Spleen (tissue), 13 donors: ENCODE measurements at places on chromosomes 7 and 10.

DNA sequence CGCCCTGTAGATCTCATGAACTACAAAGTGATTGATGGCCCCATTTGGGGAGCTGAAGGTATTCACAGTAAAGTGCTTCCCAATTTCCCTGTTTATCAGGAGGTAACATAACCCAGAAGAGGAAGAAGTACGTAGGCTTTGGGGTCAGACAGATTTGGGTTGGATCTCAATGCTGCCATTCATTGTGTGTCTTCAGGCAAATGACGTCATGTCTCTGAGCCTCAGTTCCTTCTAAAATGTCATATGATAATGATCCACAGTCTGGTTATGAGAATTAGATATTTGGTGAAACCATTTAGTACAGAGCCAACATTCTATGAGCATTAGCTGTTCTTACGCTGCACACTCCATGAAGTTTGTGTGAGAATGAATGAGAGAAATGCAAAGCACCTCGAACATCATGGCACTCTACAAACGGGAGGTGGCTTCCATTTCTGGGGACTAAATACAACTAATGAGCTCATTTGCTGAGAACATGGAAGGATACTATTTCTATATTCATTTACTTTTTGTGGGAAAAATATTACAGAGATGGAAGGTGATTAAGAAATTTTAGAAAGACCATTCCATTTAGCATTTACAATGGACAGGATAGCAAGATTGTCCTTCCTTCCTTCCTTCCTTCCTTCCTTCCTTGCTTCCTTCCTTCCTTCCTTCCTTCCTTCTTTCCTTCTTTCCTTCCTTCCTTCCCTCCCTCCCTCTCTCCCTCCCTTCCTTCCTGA, 13.8 kb upstream of the JCAD start:
- no peak for DNase-seq

DNA sequence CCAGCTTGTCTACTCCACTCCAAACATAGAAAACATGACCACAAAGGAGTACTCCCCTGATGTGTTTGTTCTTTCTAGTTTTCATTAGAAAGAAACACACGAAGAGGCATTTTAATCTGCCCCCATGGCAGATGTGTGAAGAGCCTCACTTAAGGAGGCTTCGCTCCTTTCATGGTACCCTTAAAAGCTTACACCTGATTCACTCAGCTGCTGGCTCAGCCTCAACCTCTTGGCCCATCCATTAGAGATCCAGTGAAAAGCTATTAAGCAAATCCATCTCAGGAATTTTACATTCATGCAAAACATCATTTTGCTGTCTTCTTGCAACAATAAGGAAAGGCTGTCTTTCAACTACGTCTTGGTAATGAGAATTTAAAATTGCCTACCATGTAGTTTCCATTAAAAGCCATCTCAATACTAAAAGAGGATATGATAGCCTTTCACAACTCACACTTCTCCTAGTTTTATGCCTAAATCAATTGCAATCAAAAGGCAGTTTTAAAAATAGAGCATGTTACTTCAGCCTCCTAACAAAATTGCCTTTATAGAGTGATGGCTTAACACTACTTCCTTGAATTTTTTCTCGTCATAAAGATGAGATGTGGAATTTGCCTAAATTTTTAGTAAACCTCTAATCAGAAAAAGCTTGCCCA, 22.7 kb downstream of the MACC1 start:
- DNase-seq = no peak

DNA sequence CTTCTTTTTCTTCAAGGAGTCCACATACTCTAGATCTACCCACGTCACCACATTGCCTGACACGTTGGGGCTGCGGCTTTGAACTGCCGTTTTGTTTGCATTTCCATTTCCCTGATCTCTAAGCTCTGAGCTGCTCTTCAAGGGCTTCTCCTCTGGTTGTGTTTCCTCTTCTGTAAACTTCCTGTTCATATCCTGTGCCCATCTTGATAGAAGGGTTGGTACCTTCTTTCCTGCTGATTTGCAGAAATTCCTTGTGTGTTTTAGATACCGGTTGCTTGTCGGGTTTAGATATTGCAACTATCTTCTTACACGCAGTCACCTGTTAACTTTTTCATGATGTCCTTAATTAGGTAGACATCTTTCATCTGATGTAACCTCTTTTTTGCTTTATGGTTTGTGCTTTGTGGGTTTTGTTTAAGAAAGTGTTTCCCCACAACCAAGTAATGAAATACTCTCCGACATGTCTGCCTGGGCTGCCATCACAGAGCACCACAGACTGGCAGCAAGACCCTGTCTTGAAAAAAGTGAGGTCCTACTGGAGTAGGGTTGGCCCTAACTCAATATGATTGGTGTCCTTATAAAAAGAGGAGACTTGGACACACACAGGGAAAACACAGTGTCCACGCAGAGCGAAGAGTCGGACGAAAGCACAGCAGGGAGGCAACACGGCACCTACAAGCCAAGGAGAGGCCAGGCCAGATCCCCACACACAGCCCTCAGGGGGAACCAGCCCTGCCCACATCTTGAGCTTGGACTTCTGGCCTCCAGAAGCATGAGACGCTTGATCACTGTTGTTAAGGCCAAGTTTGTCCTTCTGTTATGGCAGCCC, 99.1 kb upstream of the PDGFA start:
- peak; percentile 75 for DNase-seq

GRCh38 chr10:63798599-63799498, 277.6 kb downstream of the REEP3 start:
- no peak for DNase-seq

DNA sequence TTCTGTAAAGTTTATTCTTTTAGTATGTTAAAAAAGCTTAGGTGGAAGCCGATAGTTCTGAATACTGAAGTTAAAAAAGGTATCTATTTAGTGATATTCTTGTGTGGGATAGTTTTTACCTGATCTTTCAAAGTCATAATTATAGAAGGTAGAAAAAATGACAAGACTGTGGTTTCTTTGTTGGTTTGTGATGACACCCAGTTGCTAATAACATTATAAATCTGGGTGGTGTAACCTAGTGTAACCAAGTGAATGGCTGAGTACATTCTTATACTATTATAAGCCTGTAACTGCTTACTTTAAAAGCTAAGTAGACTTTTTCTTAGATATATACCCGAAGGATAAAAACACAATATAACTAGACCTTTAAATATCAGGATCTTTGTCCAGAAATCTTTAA, 2.3 kb downstream of the CDK13 start:
- no peak for DNase-seq

DNA sequence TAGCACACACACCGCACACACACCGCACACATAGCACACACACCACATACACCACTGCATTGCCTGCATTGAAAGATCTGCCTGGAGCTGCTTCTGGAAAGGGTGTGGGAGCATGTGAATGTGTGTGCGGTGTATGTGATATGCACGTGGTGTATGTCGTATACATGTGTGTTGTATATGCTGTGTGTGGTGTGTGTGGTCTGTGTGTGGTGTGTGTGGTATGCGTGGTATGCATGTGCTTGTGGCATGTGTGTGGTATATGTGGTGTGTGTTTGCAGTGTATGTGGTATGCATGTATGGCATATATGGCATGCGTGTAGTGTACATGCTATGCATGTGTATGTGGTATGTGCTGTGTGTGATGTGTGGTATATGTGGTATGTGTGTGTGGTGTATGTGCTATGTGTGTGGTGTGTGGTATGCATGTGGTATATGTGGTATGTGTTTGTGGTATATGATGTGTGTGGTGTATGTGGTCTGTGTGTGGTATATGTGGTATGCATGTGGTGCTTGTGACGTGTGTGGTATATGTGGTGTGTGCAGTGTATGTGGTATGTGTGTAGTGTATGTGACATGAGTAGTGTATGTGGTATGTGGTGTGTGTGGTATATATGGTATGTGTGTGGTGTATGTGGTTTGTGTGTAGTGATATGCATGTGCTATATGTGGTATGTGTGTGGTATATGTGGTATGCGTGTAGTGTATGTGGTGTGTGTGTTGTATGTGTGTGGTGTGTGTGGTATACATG, 176.2 kb downstream of the WDR37 start:
- DNase-seq = no peak

DNA sequence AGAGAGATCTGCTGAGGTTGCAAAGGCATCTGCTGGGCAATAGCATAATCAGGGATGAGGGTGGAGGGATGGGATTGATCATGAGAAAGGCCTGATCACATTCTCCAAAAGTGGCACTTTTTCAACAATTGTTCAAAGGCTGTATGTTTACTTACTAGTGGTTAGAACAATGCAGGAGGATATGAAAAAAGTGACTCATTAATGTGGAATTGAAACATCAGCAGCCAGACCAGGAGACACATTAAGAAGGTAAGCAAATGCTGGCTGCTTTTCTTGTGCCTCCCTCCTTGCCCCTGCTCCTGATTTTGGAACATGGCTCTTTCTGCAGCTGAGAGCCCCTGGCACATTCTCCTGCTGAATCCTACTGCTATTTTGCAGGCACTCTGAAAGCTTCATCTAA, 63.5 kb downstream of the FAM204A start:
- no peak for DNase-seq
